Placental epithelial cell (primary cell): ENCODE measurements at places on chromosomes 12 and 14. TPM values are rescaled to one million over a fixed set of nuclear protein-coding genes. Genes with fewer than 3 reads are reported as not detected.

The PNP gene
- total RNA-seq: 44.0 and 58.5 TPM in 2 replicates

The SLCO1A2 gene
- not detected in 2 replicates for total RNA-seq

The USP5 gene
- total RNA-seq: 69.5 and 126 TPM in 2 replicates

The JPH4 gene
- total RNA-seq: under 0.01 and 0.22 TPM in 2 replicates

The PSME1 gene
- total RNA-seq: 22.4 and 72.6 TPM in 2 replicates

The ZC3H14 gene
- total RNA-seq: 57.7 and 66.5 TPM in 2 replicates

The COQ5 gene
- 28.3 and 29.4 TPM in 2 replicates for total RNA-seq

The FAM90A1 gene
- 0.11 TPM in 1 of 2 replicates, not detected in the other for total RNA-seq

The RND1 gene
- not detected in 2 replicates for total RNA-seq

The SYNE3 gene
- total RNA-seq: 6.1 and 7.1 TPM in 2 replicates

The OASL gene
- not detected in 2 replicates for total RNA-seq

The CCDC38 gene
- total RNA-seq: under 0.01 and 0.11 TPM in 2 replicates

The BAZ1A gene
- 14.3 and 34.2 TPM in 2 replicates for total RNA-seq

The CKAP4 gene
- total RNA-seq: 189 and 192 TPM in 2 replicates

The TCP11L2 gene
- 14.6 and 22.8 TPM in 2 replicates for total RNA-seq

The ANKRD52 gene
- 26.7 and 53.0 TPM in 2 replicates for total RNA-seq

The DCN gene
- total RNA-seq: 27.7 and 87.6 TPM in 2 replicates

The DBX2 gene
- not detected in 2 replicates for total RNA-seq

The TFCP2 gene
- 7.9 and 9.0 TPM in 2 replicates for total RNA-seq

The DHRS2 gene
- 82.9 and 146 TPM in 2 replicates for total RNA-seq

The PDE3A gene
- 12.8 and 33.4 TPM in 2 replicates for total RNA-seq

The CPNE6 gene
- total RNA-seq: not detected in 2 replicates

The CEBPE gene
- not detected in 2 replicates for total RNA-seq

The CFAP54 gene
- total RNA-seq: under 0.01 and 0.43 TPM in 2 replicates

The CLEC2A gene
- 0.22 TPM in 1 of 2 replicates, not detected in the other for total RNA-seq

The DNAJC22 gene
- under 0.01 and 0.79 TPM in 2 replicates for total RNA-seq
